ENCODE measurements at places on chromosomes 2 and 18.

DNA sequence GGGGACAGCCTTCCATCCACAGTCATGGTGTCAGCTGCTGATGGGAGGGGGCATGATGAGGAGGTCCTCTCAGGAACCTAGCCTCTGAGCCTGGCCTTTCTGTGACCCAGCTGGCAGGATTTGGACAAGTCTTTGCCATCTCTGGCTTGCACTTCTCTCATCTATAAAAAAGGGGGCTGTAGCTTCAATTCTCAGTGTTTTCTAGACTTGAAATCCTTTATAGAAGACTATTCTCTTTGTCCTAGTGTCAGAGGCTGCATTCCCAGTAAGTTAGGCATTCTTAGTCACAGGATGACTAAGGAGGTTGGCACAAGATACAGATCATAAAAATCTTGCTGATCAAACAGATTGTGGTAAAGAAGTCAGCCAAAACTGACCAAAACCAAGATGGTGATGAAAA lies 958.5 kb downstream of the CNTNAP5 start:
- DNase-seq: no peak

GRCh38 chr2:176171351-176172006 lies 14.4 kb downstream of the HOXD3 start:
- no peak for DNase-seq

DNA sequence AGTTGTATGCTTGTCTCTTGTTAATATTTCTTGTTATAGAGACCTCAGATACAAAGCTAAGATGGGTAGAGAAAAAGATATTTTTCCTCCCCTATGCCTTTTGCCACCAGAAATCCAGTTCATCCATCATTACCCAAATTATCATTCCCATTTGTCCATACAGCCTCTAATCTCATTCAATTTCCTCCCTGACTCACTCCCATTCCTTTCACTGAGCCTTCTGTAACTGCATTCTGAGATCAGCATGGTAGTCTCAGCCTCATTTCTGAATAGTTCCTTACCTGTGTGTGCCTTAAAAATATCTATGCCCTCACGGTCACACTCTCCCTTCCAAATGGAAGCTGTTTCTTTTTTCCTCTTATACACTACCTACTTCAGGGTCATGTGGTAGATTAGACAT lies 15.7 kb upstream of the PIK3C3 start:
- DNase-seq: no peak

GRCh38 chr2:233174137-233174536 lies 77.3 kb upstream of the ATG16L1 start:
- DNase-seq: no peak

DNA sequence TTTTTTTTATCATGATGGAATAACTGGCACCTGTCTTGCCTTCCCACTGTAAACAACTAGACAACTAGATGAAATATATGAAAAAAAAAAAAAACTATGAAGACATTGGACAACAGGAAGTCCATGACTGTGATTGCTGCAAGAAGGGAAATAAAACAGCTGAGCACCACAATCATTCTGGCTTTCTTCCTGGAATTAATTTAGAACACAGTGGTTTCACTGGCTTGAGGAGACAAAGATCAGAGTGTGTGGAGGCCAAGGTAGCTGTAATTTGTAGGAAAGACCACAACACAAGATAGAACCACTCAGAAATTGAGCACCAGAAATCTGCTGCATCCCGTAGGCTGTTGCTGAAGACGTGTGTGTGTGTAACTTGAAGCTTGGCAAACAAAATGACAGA lies 121.1 kb upstream of the PID1 start:
- no peak for DNase-seq

DNA sequence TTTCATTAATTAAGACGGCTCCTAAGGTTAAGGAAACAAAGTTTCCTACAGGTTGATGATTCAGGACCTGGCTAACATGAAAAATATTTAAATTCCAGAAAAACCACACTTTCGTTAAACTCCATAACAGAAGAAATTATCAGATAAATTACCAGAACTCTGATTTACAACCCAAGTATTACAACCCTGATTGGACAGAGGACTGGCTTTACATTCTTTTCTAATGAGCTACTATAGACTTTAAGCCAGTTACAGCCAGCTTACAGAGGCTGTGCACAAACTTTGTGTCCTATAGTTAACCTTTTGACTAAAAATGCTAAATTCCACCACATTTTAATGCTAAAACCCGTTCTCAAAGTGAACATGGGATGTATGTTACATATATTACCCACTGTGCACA lies 458.6 kb downstream of the KCNJ3 start:
- no peak for DNase-seq

DNA sequence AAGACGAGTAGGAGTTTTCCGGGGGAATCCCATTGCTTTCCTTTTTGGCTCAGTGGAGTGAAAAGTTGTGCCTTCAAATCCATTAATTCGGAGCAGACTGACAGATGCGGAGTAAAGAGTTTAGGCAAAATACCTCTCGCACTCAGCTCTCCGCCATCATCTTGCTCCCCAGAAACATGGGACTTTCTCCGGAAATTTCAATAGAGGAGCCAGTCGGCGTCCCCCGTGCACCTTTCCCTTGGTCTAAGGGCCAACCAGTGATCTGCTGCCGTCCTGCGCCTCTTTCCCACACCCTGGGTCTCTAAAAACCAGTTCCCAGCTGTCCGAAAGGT lies 318 bp downstream of the TYW5 start:
- DNase-seq: no peak

- no peak for DNase-seq
These were observed 928 bp downstream of the GPR39 start for GRCh38 chr2:132417430-132418035.

GRCh38 chr2:15718103-15718943 lies 126.7 kb downstream of the DDX1 start:
- DNase-seq: no peak

DNA sequence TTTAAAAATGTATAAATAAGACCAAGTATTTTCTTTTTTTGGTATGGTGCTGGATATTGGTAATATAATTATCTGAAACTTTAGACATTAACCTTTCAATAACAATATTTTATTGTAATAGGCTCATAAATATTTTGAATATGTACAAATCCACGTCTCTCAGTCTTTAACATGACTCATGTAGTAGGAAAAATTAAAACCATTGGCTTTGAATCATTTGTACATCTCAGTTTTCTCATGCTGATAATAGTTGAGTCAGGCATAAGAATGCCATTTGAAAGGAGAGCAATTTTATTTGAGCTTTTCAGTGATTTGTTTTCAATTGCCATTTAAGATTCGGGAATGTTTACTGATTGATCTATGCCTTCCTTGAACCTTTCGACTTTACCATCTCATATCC lies 364.8 kb downstream of the TGIF1 start:
- no peak for DNase-seq

GRCh38 chr2:109203246-109204011 lies 74.4 kb downstream of the SH3RF3 start:
- no peak for DNase-seq

DNA sequence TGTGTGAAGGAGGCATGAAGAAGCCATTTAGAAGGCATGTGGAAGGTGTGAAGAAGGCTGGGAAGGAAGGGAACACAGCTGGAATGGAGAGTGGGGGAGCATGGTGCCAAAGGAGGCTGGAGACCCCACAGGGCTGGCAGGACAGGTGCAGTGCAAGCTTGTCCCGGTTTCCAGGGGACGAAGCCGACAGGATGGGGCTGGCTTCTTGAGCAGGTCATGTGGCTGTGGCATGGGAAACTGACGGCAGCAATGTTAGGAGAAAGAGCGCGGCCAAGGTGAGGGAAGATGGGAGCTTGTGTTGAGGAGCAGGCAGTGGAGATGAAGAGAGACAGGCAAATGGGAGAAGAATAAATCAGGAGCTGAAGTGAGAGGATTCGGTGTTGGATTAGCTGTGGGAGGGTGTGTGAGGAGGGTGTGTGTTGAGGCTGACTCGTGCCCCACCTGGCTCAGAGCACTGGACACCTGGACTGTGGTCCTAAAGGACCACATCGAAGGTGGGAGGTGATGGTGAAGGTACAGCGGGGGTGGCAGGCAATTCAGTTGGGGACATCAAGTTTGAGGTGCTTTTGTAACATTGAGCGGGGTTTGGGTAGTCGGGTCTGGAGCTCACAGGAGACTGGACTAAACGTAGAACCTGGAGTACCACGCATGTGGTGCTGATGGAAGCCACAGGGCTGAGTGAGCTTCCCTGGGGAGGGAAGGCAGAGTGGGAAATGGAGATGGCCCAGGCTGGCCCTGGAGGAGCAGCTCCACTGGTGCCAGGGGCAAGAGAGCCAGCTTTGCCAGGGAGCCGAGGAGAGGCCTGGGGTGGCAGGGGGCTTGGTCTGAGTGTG lies 165.6 kb upstream of the HDAC4 start:
- DNase-seq: no peak

- peak; percentile 34 for DNase-seq
These were observed 7.8 kb downstream of the RAX start for GRCh38 chr18:59265246-59265973.

- DNase-seq: no peak
These were observed 739.4 kb upstream of the RAB6C start for GRCh38 chr2:129240061-129240460.

- no peak for DNase-seq
These were observed 399.6 kb upstream of the SALL3 start for GRCh38 chr18:78579854-78580577.

DNA sequence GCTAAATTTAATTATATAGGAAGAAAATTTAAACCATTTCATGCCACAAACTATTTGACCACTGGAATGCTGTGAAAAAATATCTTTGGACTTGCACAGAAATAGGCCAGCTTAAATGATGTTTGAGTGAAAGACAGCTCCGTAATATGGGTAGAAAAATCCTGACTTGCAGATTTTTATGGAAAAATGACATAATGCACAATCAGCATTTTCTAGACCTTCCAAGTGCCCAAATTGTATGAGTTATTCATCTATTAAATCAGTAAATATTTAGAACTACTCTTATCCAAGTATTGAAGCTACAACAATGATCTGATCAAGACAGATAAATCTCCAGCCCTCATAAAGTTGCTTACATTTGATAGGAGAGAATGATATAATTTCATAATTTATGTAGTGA lies 691.1 kb upstream of the DDX18 start:
- DNase-seq: no peak

Data from stimulated activated CD4-positive, alpha-beta T cell treated with anti-CD3 and anti-CD28 coated beads, Interleukin-4, amount 100 ng/mL, for 1 hour (primary cell).